Osteocyte (in vitro differentiated cells): ENCODE measurements at places on chromosomes 1 and 21.

GRCh38 chr1:184789884-184790283 is 35.2 kb upstream of the EDEM3 start:
- peaks cover 17% of the 10 kb centered on the region for H3K4me1 ChIP-seq
- no peak overlapping the region for H3K4me3 ChIP-seq
- no peaks in the 10 kb centered on the region for H3K36me3 ChIP-seq
- H3K27ac ChIP-seq: no peak overlapping the region
- no peak for DNase-seq

- no peaks in the 10 kb centered on the region for H3K36me3 ChIP-seq
- H3K4me3 ChIP-seq: no peak overlapping the region
- H3K27me3 ChIP-seq: peaks cover 6% of the 10 kb centered on the region
- DNase-seq: no peak
- no peaks in the 10 kb centered on the region for H3K4me1 ChIP-seq
Measured at GRCh38 chr1:83802460-83803152, 196.3 kb downstream of the TTLL7 start.

- H3K4me3 ChIP-seq: no peak overlapping the region
- H3K4me1 ChIP-seq: no peaks in the 10 kb centered on the region
- DNase-seq: no peak
- peaks cover 32% of the 10 kb centered on the region for H3K27me3 ChIP-seq
Measured at GRCh38 chr1:214727274-214727673, 124.3 kb downstream of the CENPF start.

GRCh38 chr1:183864611-183865010 is 59.7 kb downstream of the RGL1 start:
- peaks cover 29% of the 10 kb centered on the region for H3K36me3 ChIP-seq
- peaks cover 46% of the 10 kb centered on the region for H3K4me1 ChIP-seq
- H3K4me3 ChIP-seq: no peak overlapping the region
- no peak for DNase-seq
- H3K27me3 ChIP-seq: no peaks in the 10 kb centered on the region
- no peak overlapping the region for H3K27ac ChIP-seq

GRCh38 chr1:219686171-219686570 is 73.3 kb upstream of the ZC3H11B start:
- no peak for DNase-seq
- H3K27ac ChIP-seq: no peak overlapping the region
- H3K27me3 ChIP-seq: peaks cover 14% of the 10 kb centered on the region
- no peaks in the 10 kb centered on the region for H3K36me3 ChIP-seq
- no peaks in the 10 kb centered on the region for H3K4me1 ChIP-seq
- no peak overlapping the region for H3K4me3 ChIP-seq

GRCh38 chr1:12113433-12114339 is 50.6 kb downstream of the TNFRSF8 start:
- DNase-seq: no peak
- peaks cover 10% of the 10 kb centered on the region for H3K4me1 ChIP-seq
- no peaks in the 10 kb centered on the region for H3K36me3 ChIP-seq
- H3K27ac ChIP-seq: no peak overlapping the region

GRCh38 chr1:235937123-235937522 is 70.4 kb upstream of the LYST start:
- no peak for DNase-seq
- H3K27me3 ChIP-seq: no peaks in the 10 kb centered on the region
- H3K27ac ChIP-seq: no peak overlapping the region
- peaks cover 24% of the 10 kb centered on the region for H3K4me1 ChIP-seq
- H3K36me3 ChIP-seq: no peaks in the 10 kb centered on the region

DNA sequence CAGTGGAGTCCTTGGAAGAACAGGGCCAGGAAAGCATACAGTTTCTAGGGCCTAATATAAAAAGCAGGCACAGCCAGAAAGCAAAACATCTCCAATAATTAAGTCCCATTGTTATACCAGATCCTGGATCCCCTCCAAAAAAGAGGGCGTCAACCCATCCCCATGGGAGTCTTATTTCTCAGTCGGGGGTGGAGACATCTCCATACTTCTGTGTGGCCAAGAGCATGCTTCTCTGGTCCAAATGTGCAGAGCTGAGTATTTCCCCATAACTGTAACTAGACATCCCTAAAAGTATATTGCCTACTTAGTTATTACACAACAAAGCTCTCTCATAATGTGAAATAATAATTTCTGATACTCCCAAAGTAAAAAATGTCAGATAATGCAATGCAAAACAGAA is 104.2 kb upstream of the SOX13 start:
- no peak overlapping the region for H3K4me3 ChIP-seq
- no peaks in the 10 kb centered on the region for H3K36me3 ChIP-seq
- DNase-seq: no peak
- no peak overlapping the region for H3K27ac ChIP-seq
- peaks cover 4% of the 10 kb centered on the region for H3K27me3 ChIP-seq
- H3K4me1 ChIP-seq: no peaks in the 10 kb centered on the region

DNA sequence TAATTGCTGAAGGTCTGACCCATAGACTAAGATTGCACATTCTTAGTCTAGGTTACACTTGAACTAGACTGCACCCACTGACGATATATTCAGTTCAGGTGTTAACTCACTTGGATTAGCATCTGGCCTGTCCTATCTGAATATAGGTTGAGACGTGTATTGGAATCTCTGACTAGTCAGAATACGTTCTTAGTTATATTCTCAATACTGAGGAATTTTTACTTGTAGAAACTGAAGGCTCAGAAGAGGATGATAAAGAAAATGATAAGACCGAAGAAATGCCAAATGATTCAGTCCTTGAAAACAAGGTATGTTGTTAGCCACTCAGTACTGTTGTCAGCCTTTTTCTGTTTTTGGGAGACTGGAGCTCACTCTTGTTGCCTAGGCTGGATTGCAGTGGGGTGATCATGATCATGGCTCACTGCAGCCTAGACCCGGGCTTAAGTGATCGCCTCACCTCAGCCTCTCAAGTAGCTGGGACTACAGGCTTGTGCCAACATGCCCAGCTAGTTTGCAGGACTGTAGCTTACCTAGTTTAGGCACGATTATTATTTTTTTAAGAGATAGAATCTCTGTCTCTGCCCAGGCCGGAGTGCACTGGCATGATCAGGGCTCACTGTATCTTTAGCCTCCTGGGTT is 10.8 kb downstream of the CCDC17 start:
- H3K4me1 ChIP-seq: peaks cover 8% of the 10 kb centered on the region
- no peak overlapping the region for H3K27ac ChIP-seq
- H3K36me3 ChIP-seq: peaks cover 24% of the 10 kb centered on the region
- DNase-seq: no peak

DNA sequence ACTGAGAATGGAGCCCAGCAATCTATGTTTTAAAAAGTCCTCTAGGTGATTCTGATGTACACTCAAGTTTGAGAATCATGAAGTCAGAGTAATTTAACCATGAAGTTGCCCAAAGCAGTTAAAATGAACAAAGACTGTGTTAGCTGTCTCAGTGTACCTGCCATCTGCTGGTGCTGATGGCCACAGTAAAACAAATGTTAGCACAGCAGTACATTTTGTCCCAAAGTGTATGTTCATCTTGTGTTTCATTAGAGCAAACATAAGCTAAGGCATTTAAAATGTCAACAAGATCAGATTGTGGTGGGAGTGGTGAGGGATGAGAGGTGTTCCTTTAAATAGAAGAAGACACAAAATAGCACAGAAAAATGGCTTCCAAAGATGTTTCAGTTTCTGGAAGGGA is 31.1 kb downstream of the FYB2 start:
- no peak overlapping the region for H3K27ac ChIP-seq
- H3K36me3 ChIP-seq: no peaks in the 10 kb centered on the region
- no peak overlapping the region for H3K4me3 ChIP-seq
- H3K27me3 ChIP-seq: peaks cover 7% of the 10 kb centered on the region
- H3K4me1 ChIP-seq: peaks cover 4% of the 10 kb centered on the region
- no peak for DNase-seq

DNA sequence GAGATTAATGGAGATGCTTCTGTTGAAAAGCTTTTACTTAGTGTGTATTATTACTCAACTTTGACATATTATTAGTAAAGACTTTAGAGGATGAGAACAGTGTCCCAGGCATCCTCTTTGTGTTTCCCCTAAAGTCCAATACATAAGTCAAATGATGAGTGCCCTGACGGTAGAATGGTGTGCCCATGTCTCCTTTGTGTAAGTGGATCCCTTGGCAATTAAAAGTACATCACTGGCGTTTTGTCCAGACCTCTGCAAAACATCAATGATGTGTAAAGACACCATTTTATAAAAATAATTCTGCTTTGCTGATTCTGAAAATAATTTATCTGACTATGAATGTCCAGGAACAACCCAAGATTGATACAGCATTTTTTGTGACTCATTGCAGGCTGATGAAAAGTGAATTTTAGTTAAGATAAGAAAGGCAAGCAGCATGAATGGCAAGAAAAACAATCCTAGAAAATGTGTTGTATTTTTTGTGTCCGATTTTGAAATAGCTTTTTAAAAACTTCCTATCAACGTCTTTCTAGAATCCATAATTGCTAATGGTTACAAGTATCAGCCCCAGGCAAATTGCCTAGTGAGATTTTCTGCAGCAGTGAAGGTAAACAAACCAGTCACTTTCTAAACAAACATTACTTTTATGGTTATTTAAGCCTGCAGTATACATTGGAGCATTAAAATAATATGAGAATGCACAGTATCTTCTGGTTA is 251.5 kb downstream of the PTPRC start:
- H3K27me3 ChIP-seq: no peaks in the 10 kb centered on the region
- H3K27ac ChIP-seq: peak overlapping the region; percentile 77
- peaks cover 89% of the 10 kb centered on the region for H3K4me1 ChIP-seq
- peak overlapping the region; percentile 28 for H3K4me3 ChIP-seq
- H3K36me3 ChIP-seq: peaks cover 25% of the 10 kb centered on the region

DNA sequence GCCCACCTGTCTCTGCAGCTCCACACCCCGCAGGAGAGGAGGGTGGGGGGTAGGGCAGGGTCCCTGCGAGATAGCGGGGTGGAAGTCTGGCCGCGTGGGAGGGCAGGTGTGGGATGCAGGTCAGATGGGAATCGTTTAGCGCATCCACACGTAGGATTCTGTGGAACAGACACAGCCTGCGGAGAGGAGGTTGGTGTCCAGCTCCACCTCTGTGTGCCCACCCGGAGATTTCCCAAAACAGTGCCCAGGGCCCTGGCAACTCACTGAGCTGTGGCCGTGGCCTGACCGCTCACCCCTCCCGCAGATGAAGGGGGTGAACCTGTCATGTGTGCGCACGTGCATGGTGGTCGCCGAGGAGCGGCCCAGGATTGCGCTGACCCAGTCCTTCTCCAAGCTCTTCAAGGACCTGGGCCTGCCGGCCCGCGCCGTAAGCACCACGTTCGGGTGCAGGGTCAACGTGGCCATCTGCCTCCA is 46.9 kb downstream of the S100B start:
- H3K4me3 ChIP-seq: no peak overlapping the region
- peaks cover 42% of the 10 kb centered on the region for H3K36me3 ChIP-seq
- H3K27me3 ChIP-seq: no peaks in the 10 kb centered on the region
- no peaks in the 10 kb centered on the region for H3K4me1 ChIP-seq

GRCh38 chr1:23422241-23422877 is 2.2 kb downstream of the TCEA3 start:
- H3K27ac ChIP-seq: peak overlapping the region; percentile 27
- peaks cover 8% of the 10 kb centered on the region for H3K36me3 ChIP-seq
- no peak overlapping the region for H3K4me3 ChIP-seq
- peaks cover 24% of the 10 kb centered on the region for H3K4me1 ChIP-seq
- no peaks in the 10 kb centered on the region for H3K27me3 ChIP-seq

DNA sequence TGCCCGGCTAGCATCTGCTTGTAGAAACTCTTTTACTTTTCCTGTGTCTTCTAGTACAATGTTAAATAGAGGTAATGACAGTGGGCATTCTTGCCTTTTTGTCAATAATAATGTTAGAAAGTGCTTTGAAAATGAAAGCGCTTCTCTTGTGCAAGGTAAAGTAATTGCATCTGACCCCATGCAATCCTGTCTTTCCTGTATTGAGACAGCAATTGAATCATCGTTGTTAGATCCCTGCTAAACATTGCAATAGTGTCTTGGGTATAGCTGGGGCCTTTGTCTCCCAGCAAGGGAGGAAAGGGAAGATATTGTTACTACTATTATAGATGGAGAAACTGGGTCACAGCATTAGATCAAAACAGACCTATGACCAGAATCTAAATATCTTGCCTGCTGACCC is 80.9 kb downstream of the TLR5 start:
- no peak for DNase-seq
- peaks cover 11% of the 10 kb centered on the region for H3K27me3 ChIP-seq
- no peak overlapping the region for H3K4me3 ChIP-seq
- no peak overlapping the region for H3K27ac ChIP-seq

DNA sequence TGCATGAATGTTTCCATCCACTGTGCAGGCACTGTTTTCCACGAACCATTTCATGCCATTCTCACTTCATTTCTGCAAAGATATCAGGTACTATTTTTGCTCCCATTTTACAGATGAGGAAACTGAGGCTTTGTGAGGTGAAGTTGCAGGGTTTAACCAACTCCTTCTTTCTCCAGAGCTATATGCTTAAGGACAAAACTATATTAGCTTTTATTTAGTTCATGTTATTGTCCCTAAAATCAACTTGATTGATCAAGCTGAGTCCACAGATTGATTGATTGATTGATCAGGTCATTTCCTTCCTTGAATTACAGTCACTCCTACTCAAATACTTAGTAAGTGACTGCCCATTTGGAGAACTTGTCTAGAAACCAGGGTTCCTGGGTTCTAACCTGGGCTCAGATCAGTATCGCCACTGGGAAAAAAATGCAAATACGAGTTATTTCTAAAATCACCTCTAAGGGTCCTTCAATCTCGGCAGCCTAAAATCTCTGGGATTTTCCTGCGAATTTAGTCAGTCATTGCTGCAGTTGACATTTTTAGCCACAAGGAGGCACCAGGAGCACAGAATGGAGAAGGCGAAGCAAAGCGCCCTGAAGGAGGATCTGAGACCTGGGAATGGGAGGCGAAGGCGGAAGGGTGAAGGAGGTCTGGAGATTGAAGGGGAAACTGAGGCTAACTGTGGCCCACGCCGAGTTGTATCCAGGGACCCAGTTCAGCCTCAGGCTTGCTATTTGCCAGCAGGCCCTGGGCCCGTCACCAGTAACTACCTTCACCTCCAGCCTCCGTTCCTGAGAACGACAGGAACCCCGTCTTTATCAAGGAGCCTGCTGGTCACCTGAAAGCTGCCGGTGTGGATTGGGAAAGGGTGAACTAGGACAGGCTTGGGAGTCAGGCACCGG is 14.3 kb upstream of the MUL1 start:
- DNase-seq: peak; percentile 93
- H3K4me3 ChIP-seq: no peak overlapping the region
- no peaks in the 10 kb centered on the region for H3K36me3 ChIP-seq
- no peaks in the 10 kb centered on the region for H3K4me1 ChIP-seq
- no peak overlapping the region for H3K27ac ChIP-seq

- H3K4me1 ChIP-seq: no peaks in the 10 kb centered on the region
- H3K27me3 ChIP-seq: peaks cover 12% of the 10 kb centered on the region
- DNase-seq: no peak
- no peak overlapping the region for H3K27ac ChIP-seq
- H3K36me3 ChIP-seq: no peaks in the 10 kb centered on the region
Measured at GRCh38 chr1:117209094-117209493, 1.6 kb downstream of the VTCN1 start.

GRCh38 chr1:102174259-102174863 is 177.6 kb upstream of the OLFM3 start:
- H3K4me3 ChIP-seq: no peak overlapping the region
- no peaks in the 10 kb centered on the region for H3K27me3 ChIP-seq
- no peaks in the 10 kb centered on the region for H3K4me1 ChIP-seq
- H3K27ac ChIP-seq: no peak overlapping the region
- DNase-seq: no peak
- H3K36me3 ChIP-seq: no peaks in the 10 kb centered on the region
